ENCODE measurements at places on chromosomes 1 and 21.

DNA sequence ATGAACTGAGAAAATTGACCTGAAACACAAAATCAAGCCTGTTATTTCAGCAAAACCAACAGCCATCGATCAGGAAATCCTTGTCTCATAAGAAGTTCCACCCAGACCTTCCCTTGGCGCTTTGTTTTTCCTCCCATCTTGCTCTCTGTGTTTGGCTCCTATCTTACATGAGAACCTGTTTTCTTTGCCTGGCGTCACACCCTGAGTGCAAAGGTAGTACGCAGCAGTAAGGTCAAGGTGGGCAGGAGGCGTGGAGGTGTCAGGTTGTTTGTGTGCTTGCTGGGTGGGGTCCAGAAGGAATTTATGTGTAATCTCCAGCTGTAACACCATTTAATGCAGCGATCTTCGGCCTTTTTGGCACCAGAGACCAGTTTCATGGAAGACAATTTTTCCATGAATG lies 50.5 kb downstream of the C1orf21 start:
- DNase-seq = no peak

DNA sequence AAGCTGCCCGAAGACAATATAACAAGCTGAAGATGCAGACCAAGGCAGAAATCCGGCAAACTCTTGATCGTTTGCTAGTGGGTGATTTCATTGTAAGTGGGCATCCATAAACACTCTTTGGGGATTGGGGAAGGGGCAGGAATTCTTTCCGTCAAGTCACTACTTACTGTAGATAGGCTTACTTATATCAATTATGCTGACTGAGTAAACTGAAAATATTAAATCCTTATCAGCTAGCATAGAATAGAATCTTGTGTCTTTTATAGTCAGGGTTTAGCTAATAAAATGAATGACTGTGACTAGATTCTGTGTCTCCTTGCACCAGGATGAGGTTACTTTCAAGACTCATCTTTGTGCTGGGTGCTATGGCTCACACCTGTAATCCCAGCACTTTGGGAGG lies 41.2 kb downstream of the VPS13D start:
- no peak for DNase-seq

DNA sequence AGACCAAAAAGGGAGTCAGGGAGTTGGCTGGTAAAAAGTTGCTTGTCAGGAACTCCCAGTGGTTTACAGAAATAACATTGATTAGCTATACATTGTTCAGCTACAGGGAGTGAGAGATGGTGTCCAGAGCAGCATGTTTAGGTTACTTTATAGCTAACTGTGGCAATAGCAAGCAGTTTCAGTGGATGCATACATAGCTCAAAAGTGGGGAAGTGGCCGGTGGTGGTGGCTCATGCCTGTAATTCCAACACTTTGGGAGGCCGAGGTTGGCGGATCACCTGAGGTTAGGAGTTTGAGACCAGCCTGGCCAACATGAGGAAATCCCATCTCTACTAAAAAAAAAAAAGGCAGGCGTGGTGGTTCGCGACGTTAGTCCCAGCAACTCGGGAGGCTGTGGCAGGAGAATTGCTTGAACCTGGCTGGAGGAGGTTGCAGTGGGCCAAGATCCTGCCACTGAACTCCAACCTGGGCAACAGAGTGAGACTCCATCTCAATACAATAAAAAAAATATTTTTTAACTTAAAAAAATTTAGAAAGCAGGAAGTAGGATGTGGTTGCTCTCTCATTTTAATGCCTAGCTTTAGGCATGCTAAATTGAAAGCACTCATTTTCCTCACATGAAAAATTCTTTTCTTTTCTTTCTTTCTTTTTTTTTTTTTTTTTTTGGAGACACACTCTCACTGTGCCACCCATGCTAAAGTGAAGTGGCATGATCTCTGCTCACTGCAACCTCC lies 109.7 kb downstream of the PPIAL4G start:
- DNase-seq = no peak

- no peak for DNase-seq
Measured at GRCh38 chr1:238451781-238452310, 561.1 kb upstream of the ZP4 start.

- DNase-seq = no peak
Measured at GRCh38 chr1:53524428-53525375, 65.5 kb downstream of the DMRTB1 start.

DNA sequence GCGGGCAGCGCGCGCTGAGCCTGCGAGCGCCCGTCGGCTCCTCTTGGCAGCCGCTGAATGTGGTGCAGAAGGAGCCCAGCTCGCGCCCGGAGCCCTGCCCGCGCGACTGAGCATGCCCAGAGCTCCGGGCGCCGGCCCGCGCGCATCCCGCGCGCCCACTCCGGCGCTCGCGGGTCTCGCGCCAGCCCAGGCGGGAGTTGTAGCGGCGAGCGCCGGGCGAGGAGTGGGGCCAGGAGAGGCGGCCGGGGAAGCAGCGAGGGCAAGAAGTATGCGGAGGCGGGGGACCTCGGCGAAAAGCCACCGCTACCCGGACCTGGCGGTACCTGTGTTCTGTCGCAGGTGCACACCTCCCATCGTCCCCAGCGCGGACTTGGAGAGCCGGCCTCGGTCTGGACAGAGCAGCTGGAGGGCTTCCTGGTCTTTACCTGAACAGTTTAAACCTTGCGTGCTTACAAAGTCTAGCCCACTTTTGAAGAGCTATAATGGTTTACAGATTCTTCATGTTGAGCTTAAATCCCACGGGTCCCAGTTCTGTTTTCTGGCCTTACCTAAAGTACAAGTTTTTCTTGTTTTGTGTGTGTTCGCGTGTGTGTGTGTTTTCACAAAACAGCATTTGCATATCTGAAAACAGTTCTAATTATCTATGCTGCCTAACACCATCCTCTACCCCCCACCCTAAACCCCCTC lies at the start of gene DDAH1:
TSS of gene DDAH1 (minus strand) at position 61 of the 687 bp plus-strand sequence. CDS start 114 bp downstream, outside the sequence.
- peak; percentile 51 for DNase-seq

DNA sequence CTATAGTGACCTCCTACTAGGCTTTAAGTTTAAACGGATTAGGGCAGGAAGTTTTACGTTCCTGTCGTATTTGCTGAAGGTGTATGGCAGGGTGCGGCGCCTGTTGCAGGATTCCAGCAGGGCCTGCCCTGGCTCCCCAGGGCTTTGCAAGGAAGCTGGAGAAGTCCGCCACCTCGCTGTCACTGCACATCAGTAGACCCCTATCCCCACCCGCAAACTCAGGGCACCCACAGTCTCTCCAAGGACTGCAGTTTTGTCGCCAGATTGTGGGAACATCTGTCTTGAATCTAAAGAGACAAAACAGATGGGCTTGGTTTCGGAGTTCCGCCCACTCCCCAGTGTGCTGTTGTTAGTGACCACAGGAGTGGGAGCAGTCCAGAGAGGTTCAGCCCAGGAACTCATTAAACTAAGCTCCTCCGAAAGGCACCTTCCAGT lies 110.8 kb downstream of the CDC7 start:
- no peak for DNase-seq

GRCh38 chr1:153833171-153833570 lies 58.0 kb downstream of the SLC27A3 start:
- no peak for DNase-seq

DNA sequence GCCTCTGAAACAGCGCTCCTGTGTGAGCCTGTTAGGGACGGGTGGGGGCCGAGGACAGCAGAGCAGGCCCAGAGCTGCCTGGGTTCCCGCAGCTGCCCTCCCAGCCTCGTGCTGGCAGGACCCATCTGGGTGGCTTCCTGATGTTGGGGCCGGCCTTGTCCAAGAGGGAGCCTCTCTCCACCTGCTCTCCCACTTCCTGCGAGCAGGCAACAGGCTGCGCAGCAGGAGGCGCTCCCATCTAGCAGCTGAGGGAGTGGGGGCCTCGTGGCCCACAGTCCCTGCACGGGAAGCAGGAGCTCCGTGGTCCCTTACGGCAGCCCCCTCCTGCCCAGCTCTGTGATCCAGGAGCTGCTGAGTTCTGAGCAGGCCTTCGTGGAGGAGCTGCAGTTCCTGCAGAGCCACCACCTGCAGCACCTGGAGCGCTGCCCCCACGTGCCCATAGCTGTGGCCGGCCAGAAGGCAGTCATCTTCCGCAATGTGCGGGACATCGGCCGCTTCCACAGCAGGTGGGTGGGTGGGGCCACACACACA lies 68.0 kb downstream of the TRIM11 start:
- DNase-seq = no peak

GRCh38 chr21:45129189-45129923 lies 55.0 kb downstream of the ADARB1 start:
- no peak for DNase-seq

- DNase-seq = no peak
Measured at GRCh38 chr1:19045898-19046880, 89.7 kb upstream of the IFFO2 start.

DNA sequence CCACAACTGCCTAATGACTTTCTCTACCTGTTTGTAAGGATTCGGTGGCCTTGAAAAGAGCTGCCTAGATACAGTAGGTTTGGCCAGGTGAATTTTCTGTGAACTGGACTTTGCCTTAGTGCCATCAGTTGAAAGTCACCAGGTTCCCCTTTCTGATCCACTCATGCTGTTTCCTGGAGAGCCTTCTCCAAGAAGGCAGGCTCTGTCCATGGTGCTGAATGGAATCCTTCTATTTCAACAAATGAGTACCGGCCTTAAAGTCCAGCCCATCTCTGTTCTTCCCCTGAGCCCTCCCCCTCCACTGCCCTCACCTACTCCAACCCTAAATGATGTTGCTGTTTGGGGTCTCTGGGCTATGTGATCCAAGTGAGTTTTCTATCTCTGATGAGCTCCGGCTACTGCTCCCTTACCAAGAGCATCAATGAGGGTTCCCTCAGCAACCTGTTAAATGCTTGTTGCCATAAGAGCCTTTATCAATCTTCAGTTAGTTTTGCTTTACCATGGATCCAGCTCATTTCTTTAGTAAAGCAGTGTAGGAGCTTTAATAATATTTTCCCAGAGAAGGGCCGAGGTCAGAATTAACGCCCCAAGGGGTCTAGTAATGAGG lies 500.4 kb downstream of the PTPRU start:
- DNase-seq = no peak

- DNase-seq = no peak
Measured at GRCh38 chr1:223513309-223513708, 120.1 kb downstream of the CCDC185 start.

DNA sequence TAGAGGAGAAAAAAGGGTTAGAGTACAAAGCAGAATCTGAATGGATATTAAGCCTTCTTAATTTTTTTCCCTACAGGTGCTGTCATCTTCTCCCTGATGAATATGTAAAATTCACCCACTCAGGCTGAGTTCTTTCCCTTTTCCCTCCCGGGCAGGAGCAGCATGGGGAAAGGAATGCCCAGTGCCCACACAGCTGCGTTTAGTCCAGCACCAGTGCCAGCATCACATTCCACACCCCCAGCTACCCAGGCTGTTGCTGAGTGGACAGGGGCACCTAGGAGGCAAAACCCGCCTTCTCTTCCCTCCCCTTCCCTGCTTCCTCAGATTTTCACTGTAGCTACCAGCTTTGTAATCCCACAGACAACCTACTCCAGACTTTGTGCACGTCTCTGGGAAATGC lies 3.4 kb upstream of the CADM3 start:
- no peak for DNase-seq

DNA sequence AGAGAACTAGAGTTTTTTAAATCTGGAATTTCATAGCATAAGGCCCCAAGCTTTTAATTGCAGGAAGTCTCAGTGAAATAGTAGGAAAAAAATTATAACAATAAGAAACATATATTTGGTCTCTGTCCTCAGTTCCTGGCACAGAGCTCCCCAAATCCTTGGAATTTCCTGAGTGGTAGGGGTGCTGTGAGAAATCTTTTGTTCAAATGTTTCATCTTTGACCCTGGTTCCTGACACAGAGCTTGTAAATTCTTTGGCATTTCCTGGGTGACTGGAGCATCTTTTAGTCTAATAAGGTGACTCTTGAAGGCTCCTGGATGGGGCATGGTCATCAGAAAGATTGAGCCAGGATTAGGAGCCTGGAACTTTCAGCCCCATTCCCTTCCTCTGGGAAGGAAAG lies 225.7 kb upstream of the AJAP1 start:
- DNase-seq = no peak

GRCh38 chr1:229209386-229209785 lies 61.5 kb upstream of the RAB4A start:
- DNase-seq = no peak

DNA sequence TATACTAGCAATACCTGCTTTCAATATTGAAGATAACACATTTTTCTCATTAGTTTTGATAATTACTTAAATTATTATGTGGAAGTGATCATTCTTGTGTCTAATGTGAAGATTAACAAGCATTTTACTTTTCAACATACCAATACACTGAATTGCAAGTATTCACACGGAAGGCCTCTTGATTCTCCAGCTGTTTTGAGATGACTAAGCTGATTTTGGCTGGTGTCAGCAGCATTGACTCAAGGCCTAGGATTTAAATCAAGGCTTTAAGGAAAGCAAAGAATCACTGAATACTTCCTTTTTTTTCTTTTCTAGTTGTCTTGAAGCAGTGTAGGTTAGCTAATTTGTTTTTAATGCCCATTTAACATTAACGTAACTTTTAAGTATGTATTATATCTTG lies 373.7 kb downstream of the SRGAP2C start:
- no peak for DNase-seq

- no peak for DNase-seq
Measured at GRCh38 chr1:66944330-66945274, 19.8 kb downstream of the MIER1 start.

DNA sequence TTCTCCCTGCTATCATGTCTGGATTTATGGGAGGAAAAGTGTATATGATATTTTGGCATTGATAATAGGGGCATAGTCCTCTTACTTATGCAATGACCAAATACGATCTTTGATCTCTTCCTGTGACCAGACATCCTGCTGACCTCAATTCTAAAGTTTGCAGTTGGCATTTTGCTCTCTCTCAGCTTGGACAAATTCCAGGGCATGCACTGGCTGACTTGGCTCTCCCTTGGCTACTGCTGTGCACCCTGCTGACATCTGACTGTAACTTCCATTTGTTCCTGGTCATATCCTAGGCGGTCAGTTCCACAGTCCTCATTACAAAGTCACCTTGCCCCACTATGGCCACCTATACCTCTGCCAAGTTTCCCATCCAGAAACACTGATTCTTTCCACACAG lies 380.7 kb upstream of the NR5A2 start:
- DNase-seq = no peak

GRCh38 chr1:209775678-209776077 lies 8.7 kb downstream of the C1orf74 start:
- no peak for DNase-seq

Measured in cerebellar nuclear complex (tissue), 1 donor.